Activated effector memory CD4-positive, alpha-beta T cell treated with anti-CD3 and anti-CD28 coated beads, Interleukin-2, amount 50 U/mL, for 16 hours (primary cell): ENCODE measurements at places on chromosomes 5 and 9.

DNA sequence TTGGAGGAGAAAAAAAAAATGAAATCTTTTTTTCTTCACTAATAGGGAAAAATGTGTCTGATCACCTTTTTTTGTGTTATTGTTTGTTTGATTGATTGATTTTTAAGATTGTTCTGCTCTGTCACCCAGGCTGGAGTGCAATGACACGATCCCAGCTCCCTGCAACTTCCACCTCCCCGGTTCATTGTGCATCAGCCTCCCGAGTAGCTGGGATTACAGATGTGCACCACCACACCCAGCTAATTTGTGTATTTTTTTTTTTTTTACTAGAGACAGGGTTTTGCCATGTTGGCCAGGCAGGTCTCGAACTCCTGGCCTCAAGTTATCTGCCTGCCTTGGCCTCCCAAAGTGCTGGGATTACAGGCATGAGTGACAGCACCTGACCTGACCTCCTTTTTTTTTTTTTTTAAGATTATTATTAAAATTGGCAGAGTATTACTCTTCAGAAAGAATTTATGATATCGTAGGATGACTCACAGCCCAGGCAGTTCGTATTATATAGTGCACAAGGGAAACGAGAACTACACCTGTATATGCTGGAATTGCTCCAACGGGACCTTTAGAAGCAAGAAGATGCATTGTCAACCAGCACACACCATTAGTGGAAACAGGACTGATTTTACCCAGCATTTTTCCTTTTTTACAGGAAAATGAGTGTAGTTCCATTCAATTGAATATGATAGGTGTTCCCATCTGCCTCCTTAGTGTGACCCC, 27.7 kb downstream of the FUBP3 start:
- DNase-seq: no peak

GRCh38 chr5:129426071-129426470, 34.0 kb upstream of the ADAMTS19 start:
- no peak for DNase-seq

- no peak for DNase-seq
These were observed 1627.7 kb upstream of the CDH9 start for GRCh38 chr5:28666110-28666509.

GRCh38 chr5:127515693-127516440, 1.6 kb upstream of the PRRC1 start:
- DNase-seq: no peak

- no peak for DNase-seq
These were observed 79.5 kb upstream of the ERCC6L2 start for GRCh38 chr9:95796029-95796428.

GRCh38 chr5:150464554-150465012, 15.0 kb upstream of the RPS14 start:
- DNase-seq: no peak

DNA sequence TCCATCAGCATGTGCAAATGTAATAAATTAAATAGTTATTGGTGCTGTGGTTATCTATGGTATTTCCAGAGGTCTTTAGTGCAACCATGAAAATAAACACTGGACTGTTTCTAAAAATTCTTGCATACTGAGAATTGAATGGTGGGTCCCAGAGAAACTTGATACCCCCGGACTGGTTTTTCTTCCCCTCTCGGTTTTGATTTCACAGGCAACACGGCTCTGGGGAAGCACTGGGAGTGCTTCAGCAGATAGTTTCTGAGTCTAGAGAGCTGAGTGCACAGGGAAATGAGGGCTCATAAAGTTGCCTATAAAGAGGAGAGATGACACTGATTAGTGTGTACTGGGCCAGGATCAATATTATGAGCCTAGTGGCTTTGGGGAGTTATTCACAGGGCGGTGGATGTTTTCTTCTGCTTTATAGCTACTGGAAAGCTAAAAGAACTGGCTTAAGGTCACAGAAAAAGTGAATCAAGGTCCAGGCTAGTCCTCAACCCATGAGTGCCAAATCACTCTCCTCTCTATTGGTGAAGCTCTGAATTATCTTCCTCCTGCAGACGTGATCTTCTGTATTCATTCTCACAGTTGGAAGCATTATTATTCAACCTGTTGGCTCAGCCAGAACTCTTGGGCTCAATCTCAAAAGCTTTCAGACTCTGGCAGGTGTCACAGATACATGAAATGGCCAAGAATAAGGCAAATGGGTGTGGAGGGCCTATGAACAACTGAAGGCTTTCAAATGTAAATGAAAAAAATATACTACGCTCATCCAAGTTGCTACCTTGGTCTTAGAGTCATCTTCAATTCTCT, 170.2 kb upstream of the HMHB1 start:
- no peak for DNase-seq

GRCh38 chr5:163661360-163661759, 155.9 kb downstream of the MAT2B start:
- DNase-seq: no peak

GRCh38 chr9:121635300-121635876, 16.0 kb upstream of the DAB2IP start:
- DNase-seq: no peak

GRCh38 chr5:146059460-146060220, 45.7 kb downstream of the PLAC8L1 start:
- no peak for DNase-seq

DNA sequence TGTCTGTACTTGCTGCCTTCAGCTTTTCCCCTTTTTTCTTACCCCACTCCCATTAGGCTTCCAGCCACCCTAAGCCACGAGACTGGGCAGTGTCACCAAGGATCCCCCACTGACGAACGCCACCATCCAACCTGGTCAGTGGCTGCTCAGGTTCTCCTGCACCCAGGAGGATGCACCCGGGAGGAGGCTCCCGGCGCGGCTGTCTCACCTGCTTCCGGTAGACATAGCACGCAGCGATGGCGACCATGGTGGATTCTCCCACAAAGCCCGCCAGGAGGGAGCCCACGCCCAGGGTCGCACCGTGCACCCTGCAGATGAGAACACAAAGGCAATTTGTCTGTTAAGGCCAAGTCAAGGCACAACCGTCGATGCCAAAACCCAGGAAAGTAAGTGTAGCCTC, 48.1 kb downstream of the OTULIN start:
- no peak for DNase-seq

DNA sequence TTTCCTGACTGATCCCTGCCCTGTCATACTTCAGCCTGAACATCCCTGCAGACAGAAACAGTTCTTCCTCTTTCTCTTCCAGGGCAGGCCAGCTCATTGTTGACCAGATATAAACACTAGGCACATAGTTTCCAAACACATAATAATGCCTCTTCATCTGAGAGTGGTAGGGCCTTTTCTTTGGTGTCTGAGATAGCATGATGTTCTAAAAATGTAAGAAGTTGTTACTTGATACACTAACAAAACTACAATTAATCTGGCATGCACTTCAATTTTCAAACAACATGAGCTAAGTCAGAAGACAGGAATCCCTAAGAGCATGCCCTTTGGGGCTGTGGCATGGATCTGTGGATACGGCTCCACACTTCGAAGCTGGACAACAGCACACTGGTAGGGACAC, 246.6 kb downstream of the SPOCK1 start:
- DNase-seq: no peak

- no peak for DNase-seq
These were observed 419.0 kb upstream of the DAB2 start for GRCh38 chr5:39843767-39844166.

- DNase-seq: no peak
These were observed 103.0 kb downstream of the NTRK2 start for GRCh38 chr9:84772511-84772910.

DNA sequence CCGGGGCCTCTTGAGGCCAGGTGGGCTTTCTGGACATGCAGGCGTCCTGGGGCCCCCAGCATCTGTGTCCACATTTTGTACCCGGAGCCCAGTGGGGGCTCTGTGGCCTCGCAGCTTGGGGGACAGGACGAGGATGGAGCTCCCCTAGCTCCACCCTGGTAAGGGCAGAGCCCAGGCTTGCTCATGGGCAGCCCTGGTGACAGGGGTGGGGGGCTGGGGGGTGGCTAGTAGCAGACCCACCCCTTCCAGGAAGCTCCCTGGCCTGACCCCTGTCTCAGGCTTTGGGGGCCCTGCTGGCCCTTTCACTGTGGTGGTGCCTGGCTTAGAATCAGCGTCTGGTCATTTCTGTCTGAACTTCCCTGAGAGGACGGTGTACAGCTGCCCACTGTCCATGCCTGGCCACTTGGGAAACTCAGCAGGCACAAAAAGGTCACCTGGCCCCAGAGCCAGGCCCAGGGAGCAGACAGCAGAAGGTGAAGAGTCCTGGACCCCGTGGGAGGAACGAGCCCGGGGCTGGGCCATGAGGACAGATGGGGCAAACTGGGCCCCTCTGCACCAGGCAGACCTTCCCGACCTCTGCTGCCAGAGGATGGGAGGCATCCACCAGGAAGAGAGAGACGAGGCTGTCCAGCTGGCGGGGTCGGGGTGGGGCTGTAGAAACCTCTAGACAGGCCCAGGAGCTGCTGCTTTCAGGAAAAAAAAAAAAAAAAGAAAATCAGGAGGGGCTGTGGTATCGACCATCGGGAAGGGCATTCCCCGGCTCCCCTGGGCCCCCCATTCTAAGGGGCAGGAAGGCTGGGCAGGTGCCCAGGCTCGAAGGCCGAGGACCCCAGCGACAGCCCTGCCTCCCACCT, 52.8 kb downstream of the EXD3 start:
- DNase-seq: peak; percentile 21

DNA sequence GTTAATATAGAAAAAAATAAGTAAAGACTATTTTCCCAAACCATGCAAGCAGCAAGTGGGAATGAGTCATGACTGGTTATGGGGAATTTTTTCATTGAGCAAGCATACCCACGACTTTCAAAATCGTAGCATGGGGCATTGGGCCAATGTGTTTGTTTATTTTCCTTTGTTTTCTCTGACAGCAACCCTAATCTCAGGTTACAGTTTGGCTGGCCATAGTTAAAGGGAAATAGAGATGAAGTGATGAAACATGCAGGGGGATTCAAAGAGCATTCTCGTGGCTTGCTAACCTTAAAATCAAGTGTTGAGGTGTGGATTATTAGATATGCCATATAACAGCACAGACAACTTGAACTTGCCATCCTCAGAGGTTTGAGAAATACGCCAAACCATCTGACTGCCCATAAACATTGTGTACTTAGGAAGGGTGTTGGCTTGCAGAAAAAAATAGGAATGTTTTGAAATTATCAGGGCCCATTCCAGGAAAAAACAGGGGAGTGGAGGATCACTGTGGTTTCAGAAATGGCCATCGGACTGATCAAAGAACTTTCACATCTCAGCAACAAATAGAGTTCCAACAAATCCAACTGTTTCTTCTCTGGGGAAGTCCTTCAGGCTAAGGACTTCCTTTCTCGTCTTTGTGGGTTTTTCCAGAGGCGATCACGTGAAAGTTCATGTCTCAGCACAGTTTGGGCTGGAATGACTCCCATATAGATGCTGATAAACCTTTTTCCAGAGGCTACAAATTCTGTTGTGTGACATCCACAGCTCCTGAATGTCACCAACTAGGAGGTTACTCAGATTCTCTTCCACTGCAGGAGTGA, 259.1 kb downstream of the SYK start:
- DNase-seq: no peak

GRCh38 chr5:39092581-39093351, 18.6 kb upstream of the RICTOR start:
- DNase-seq: no peak

DNA sequence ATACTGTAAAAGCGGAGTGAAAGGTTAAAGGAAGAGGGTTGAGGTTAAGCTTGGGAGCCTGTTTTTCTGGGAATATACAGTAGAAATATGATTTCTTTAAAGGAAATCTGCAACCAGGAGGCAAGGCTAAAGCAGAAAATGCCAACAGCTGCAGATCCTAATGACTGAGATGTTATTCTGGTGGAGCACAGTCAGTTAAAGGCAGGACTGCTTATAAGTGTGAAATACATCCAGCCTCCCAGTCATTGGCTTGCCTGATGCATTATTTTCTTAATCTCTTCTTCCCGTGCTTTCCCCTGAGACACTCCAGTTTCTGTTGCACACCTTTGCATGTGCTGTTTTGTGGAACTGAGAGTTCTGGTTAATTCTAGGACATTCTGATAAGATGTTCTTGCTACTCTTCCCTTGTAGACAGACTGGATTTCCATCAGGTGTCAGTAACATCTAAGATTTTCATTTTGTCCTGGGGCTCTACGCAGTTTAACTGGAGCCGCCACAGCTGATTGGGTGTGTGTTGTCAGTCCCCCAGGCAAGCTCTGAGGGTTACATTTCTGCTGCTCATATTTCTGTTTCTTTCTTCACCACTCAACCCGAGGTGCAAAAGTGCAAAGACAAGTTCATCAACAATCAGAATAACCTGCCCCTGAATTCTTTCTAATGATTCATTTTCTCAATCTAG, 44.4 kb downstream of the CAST start:
- no peak for DNase-seq

DNA sequence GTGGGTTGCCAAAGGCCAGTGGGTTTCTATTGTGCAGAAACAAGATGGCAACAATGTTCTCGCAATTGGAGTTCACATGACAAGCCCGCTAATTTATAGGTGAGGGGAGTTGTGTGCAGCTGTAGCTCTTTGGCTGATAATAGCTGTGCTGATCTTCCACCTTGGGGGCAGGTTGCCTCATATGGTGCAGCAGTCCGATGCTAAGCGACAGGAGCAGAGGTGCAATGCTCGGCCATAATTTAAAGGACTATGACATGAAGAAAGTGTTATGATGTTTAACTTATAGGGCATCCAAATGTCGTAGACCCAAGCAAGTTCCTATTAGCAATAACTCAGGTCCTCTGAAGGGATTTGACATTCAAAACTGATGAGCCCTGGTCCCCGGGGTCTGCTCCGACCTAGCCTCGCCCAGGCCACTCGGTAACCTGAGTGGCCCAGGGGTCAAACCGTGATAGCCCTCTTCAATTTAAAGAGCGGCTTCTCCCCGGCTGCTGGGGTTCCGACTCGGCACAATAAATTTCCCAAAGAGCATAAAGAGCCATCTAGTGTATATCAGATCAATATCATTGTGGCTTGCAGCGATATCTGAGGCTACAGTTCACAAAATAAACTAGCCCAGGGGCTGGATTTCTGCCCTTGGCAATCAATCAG, 724.0 kb downstream of the IRX1 start:
- DNase-seq: no peak

- DNase-seq: no peak
These were observed 212.1 kb upstream of the NUDT12 start for GRCh38 chr5:103774721-103775120.

DNA sequence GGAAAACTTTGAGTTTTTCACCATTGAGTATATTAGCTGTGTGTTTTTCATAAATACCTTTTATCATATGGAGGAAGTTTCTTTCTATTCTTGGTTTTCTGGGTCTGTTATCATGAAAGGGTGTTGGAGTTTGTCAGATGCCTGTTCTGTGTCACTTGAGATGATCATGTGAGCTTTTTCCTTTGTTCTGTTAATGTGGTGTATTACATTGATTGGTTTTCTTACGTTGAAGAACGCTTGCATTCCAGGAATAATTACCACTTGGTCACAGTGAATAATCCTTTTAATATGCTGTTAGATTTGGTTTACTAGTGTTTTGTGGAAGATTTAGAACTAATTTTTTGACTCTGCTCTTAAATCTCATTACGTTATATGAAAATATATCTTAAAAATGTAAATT, 7.8 kb downstream of the PLEKHG4B start:
- no peak for DNase-seq

GRCh38 chr9:4936823-4937222, 48.2 kb upstream of the JAK2 start:
- no peak for DNase-seq
